Cortex of kidney (tissue), 1 donor: ENCODE measurements at places on chromosomes 1 and 21.

DNA sequence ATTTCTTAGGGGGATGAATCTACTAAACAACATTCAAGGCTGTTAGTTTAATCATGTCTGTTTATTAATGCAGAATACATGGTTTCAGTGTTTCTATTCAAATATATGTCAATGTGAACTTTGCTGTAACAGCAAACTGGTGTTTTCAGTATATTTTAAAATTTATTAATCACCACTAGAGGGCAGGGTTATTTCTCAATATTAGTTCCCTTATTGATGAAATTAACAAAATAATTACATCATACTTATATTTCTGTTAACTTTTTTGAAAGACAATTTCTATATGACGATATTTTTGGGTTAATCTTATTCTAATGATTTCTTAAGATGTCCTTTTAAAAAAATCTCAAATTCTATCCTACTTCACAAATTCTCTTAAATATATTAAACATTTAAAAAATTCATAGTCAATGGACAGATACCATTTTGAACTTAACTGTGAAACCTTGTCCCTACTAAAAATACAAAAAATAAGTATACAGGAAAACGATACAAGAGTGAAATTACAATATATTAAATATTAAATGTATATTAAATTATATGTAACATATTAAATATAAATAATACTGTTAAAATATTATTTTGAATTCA is 1034.1 kb upstream of the PRMT6 start:
- DNase-seq, result no peak

DNA sequence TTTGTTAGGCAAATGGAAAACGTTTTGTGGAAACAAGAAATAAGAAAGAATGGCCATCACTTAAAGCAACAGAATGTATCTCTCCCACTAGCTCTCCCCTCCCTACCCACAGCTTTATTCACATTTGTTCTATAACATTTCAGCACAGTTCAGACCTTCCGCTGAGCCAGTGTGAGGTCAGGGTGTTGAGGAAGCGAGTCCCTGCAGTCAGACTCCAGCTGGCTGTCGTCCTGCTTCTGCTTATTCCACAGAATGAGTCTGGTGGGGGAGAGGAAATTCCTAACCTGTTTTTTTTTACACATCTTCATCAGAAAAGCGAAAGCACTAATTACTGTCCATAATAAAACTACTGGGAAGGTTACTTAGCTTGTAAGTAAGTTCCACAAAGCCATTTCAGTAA is 39.0 kb downstream of the MRPL39 start:
- no peak for DNase-seq

DNA sequence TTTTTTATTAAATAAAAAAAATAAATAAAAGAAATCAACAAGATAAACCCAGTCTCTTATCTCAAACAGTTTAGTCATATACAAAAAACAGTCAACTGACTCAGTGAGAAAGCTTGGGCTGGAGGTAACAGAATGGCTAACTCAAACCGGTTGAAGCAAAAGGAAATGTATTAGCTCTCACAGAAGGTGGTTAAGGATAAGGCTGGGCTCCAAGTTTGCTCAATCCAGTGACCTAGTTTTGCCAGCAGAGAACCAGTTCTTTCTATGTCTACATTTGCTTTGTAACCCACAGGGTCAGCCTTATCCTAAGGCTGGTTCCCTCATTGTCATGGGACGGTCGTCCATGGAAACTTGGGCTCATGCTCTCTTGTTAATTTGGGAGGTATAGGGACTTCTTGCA is 144.5 kb upstream of the L1TD1 start:
- DNase-seq, result no peak

DNA sequence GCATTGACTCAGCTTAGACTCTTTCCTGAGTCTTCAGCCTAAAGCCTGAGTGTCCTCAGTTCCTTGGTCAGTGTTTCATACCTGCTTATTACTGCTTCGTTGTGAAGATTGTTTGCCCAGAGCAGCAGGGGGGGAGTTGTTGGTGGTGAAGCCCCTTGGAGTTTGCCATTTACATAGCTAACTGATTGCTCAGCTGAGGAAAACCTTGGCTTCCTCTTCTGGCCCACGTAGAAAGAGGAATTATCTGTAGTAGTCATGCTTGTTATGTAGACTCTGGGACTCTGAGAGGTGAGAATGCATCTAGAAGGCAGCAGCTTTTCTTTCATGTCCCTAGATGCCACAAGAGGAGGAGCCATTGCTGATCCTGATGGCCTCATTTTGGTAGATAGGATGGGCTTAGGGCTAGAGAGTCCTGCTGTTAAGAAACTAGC is 125.9 kb downstream of the MAST2 start:
- DNase-seq, result no peak

- DNase-seq, result no peak
These were observed 20.4 kb upstream of the PDE9A start for GRCh38 chr21:42632771-42633690.

GRCh38 chr1:1539310-1540089 is 924 bp downstream of the TMEM240 start:
- no peak for DNase-seq

- no peak for DNase-seq
These were observed 827.6 kb upstream of the B3GALT2 start for GRCh38 chr1:194014014-194014413.

GRCh38 chr1:234250747-234251146 is 122.5 kb upstream of the COA6 start:
- DNase-seq, result no peak

- DNase-seq, result no peak
These were observed 12.8 kb upstream of the CDC42 start for GRCh38 chr1:22039594-22040285.

DNA sequence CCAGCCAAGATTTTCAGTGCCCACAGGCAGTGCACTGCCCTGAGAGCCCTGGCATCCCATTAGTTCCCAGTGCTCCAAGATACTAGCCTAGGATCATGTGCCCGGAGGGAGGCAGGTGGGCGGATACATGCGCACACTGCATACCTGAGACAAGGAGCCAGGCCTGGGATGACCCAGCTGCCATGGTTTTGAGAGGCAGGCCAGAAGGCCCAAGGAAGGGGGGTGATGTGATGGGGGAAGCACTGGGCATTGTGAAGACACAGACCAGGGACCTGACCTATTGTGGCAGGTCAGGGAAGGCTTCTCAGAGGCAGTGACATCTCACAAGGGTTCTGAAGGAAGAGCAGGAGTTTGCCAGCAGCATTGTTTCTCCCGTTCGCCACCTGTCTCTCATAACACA is 3.6 kb downstream of the ZC3H12A start:
- no peak for DNase-seq

DNA sequence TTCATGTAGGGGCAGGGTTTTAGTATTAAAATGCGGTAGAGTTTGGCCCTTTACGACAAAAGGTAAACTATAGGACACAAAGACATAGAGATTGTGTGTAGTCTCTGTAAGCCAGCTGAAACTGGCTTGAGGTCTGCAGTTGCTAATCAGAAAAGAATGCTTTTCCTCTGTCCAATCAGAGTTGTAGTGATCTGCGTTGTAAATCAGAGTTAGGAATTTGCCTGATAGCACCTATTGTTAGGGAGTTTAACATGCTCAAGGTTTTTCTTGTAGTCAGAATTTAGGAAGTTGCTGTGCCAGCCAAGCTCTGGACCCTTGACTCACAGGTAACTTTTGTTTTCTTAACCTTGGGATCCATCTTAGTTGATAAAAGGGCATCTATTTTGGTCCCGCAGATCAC is 61.2 kb upstream of the VTCN1 start:
- DNase-seq, result no peak

DNA sequence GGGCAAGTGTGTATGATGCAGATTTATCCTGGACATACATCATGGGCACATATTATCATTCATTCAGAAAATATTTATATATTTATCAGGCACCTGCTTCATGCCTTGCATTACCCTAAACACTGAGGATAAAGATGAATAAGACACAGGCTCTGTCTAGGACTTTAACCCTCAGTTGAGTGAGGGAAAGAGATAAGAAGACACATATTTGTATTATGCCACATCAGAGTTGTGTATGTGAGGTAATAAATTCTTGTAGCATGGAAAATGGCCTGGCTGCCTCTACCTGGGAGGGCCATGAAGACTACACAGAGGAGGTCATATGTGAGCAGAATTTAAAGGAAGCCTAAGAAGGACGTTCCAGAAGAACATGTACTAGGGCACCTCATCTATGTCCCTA is 275.8 kb upstream of the ST6GALNAC5 start:
- DNase-seq, result no peak

GRCh38 chr1:12405325-12406210 is 175.7 kb downstream of the VPS13D start:
- no peak for DNase-seq

DNA sequence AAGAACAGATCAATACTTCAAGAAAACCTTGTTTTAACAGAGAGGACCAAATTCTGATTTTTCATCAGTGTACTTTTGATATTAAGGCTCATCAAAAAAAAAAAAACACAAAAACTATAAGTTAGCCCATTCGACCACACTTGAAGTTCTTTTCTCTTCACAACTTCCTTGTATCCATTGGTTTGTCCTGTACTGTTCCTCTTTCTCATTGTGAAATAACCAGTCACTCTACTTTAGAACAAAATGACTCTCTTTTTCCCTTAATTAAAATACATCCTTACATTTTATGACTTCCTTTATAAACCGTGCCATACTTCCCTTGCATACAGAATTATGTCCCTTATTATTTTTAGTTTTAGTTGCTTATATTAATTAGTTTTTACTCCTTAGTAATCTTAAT is 8.4 kb downstream of the QSOX1 start:
- no peak for DNase-seq

DNA sequence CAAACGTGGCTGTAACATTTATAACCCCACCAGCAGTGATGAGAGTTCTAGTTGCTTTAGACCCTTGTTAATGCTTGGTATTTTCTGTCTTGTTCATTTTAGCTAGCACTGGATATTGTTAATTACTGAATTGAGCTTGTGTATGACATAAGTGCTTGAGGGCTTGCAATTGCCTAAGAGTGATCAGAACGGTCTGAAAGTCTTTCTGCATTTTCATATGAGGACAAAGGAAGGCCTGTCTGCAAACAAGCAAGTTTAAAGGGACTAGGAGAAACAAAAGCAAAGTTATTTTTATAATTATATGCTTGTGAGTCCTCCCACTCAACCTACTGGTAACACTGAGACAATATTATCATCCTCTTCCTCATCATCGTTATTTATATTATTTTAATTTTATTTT is 305.5 kb upstream of the DUSP10 start:
- no peak for DNase-seq

DNA sequence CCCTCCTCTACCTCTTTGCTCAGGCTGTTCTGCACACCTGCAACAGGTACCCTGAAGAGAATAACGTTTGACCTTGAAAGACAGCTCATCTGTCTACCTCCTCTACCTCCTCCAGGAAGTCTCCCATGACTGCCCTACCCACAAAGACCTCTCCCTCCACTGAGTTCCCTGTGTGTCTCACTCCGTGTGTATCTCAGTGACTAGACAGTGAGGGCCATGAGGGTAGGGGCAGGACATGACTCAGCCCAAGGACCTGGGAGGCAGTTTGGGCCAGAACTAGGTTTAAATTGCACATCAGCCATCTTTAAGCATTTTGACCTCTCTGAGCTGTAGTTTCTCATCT is 32.0 kb upstream of the LRP8 start:
- no peak for DNase-seq

DNA sequence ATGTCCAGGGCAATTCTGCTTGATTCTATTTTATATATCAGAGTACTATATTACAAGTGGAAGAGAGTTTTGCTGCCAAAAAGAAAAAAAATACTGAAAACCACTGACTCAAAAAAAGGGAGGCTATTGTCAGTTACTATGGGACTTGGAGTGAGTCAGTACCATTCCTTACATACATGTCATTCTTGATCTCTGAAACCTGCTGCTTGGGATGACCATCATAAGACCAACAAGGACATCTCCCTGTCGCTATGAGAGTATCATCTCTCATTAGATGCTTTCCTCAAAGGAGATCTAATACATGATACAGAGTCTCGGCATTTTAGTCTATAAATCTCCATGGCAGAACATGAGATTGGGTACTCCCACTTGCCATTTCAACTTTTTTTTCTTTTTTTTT is 11.8 kb upstream of the INPP5B start:
- no peak for DNase-seq

- DNase-seq, result no peak
These were observed 280.3 kb downstream of the OMA1 start for GRCh38 chr1:58266242-58266641.
